Activated B cell treated with CpG ODN at 0.5 μM for 24 hours (primary cell): ENCODE measurements at places on chromosomes 12 and 14. TPM values are rescaled to one million over a fixed set of nuclear protein-coding genes. Genes with fewer than 3 reads are reported as not detected.
A peak's percentile ranks its signal among the peaks of the same experiment; 100 is the strongest.

DNA sequence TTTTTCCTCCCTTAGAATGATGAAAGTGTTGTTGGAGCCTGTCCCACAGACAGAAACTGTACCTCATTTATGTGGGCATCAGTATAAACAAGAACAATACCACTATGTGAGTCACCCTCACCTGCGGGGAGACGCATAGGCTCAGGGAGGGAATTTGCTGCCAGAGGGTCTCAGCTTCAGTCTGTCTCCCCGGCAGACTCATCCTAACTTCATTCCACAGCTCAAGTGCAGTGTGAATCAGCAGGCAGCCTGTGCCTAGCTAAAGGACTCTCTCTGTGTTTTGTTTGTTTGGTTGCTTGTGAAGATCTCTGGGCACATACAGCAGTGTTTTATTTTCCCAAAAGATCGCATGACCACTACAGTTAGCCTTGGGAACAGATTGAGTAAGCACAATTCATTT lies 98.9 kb downstream of the PRKCH start:
- no peaks in the 10 kb centered on the region for H3K27me3 ChIP-seq
- no peak overlapping the region for H3K4me3 ChIP-seq
- no peaks in the 10 kb centered on the region for H3K36me3 ChIP-seq
- no peak overlapping the region for H3K27ac ChIP-seq

Gene ALDH2
- total RNA-seq: 36.0 and 37.4 TPM in 2 replicates

Gene ZNF740
- 64.4 and 67.2 TPM in 2 replicates for total RNA-seq

Gene HECTD1
- 139 and 163 TPM in 2 replicates for total RNA-seq

DNA sequence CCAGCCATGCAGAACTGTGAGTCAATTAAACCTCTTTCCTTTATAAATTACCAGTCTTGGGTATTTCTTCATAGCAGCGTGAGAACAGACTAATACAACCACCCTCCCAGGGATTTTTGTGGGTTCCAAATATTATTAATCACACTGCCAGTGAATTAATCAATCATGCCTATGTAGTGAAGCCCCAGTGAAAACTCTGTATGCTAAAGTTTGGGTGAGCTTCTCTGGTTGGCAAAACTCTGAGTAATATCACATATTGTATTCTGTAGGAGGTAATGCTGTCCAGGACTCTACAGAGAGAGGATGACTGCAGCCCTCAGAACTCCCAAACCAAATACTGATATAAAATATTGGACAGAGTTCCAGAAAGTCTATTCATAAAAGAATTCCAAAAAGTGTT lies 216.9 kb downstream of the RPAP3 start:
- no peaks in the 10 kb centered on the region for H3K36me3 ChIP-seq
- no peaks in the 10 kb centered on the region for H3K4me1 ChIP-seq
- no peak overlapping the region for H3K4me3 ChIP-seq

Gene FZD10
- total RNA-seq: not detected in 2 replicates

Gene TCL1B
- total RNA-seq: 1.1 and 1.2 TPM in 2 replicates

GRCh38 chr14:96792591-96792990 lies 4.6 kb upstream of the VRK1 start:
- no peak for DNase-seq
- H3K4me1 ChIP-seq: peaks cover 3% of the 10 kb centered on the region
- no peak overlapping the region for H3K27ac ChIP-seq
- H3K4me3 ChIP-seq: no peak overlapping the region
- H3K36me3 ChIP-seq: no peaks in the 10 kb centered on the region

- DNase-seq: no peak
- no peak overlapping the region for H3K4me3 ChIP-seq
- no peak overlapping the region for H3K27ac ChIP-seq
- no peaks in the 10 kb centered on the region for H3K27me3 ChIP-seq
- no peaks in the 10 kb centered on the region for H3K4me1 ChIP-seq
Observed at GRCh38 chr12:61487728-61488127, 772.5 kb upstream of the USP15 start.

DNA sequence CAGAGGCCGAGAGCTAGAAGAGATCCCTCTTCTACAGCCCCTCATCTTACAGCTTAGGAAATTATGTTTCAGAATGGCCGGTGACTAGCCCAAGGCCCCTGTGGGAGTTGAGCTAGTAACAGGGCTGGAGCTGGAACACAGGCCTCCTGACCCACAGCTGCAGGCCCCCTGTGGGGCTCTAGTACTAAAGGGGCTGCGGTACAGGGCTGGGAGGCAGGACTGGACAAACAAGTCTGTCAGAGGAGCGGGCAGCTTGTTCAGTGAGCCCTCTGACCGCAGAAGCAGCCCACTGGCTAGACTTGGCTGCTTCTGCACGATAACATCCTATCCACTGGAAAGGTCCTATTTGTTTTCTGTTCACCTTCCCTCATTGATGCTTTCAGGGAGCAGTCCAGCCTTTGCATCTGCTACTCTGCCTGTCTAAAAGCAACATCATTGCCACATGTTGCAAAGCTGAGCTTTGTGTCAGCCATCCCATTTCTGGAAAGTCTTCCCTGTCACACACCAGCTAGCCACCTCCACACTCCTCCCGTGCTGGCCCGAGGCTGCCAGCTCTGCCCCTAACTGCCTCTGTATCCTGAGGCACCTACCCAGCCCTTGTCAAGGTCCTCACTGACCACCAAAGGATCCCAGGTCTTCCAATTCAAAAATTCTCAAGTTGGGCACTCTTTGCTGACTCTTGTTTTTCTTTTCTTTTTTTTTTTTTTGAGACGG lies 10.2 kb downstream of the PSMC1 start:
- no peak overlapping the region for H3K27ac ChIP-seq
- H3K4me1 ChIP-seq: no peaks in the 10 kb centered on the region
- no peak overlapping the region for H3K4me3 ChIP-seq
- no peaks in the 10 kb centered on the region for H3K27me3 ChIP-seq
- H3K36me3 ChIP-seq: peaks cover 91% of the 10 kb centered on the region

DNA sequence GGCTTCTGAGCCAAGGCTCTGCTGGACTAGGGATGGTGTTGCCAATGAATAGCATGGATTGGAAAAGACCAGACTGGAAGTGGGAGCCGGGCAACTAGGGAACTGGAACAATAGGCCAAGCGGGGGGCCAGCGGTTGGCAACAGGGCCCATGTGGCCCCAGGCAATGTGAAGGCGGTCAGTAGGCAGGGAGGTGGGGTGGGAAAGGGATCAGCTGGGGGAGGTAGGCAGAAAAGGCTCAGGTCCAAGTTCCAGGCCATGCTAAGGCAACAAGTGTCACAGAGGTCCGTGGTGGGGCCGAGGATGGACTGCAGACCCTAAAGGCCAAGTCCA lies 14.9 kb upstream of the MLXIP start:
- no peaks in the 10 kb centered on the region for H3K27me3 ChIP-seq
- H3K27ac ChIP-seq: peak overlapping the region; percentile 72
- DNase-seq: no peak
- H3K4me1 ChIP-seq: peaks cover 46% of the 10 kb centered on the region
- peaks cover 35% of the 10 kb centered on the region for H3K36me3 ChIP-seq

DNA sequence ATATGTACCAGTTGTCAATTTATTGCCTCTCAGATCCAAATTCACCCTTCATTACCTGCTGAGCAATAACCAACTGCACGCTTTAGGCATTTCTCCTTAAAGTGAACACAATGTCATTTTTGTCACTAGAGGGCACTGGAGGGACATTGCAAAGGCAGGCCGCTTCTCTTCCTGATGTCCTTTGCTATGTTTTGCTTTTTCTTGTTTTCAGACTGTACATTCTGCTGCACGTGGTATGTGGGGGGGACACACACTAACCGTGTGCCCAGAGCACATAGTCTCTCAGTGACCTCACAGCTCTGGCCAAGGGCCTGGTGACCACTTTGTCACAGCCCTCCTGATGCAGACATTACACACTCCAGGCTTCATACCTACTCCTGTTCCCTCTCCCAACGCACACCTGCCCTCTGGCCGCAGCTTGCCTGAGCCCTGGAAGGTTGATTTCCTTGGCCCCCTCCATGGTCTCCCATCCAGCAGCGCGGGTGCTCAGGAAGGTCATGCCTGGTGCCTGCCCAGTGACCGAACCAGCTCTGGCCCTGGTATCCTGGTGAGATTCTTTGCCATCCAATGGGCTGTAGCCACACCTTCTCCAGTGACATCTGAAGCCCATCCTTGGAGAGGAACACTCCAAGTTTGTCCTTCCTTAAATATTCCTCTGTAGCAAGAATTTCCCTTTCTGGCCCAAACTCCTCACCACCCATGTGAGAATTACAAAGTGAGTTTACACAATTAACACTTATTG lies 39.9 kb downstream of the MYO1H start:
- H3K36me3 ChIP-seq: no peaks in the 10 kb centered on the region
- no peak overlapping the region for H3K27ac ChIP-seq
- DNase-seq: no peak
- no peak overlapping the region for H3K4me3 ChIP-seq

Gene ACOT6
- total RNA-seq: not detected in 2 replicates

- H3K36me3 ChIP-seq: no peaks in the 10 kb centered on the region
- H3K4me3 ChIP-seq: no peak overlapping the region
- no peak for DNase-seq
Observed at GRCh38 chr14:56905282-56905681, 95.0 kb upstream of the OTX2 start.

- no peak for DNase-seq
- H3K27me3 ChIP-seq: no peaks in the 10 kb centered on the region
- H3K4me3 ChIP-seq: no peak overlapping the region
- H3K27ac ChIP-seq: no peak overlapping the region
Observed at GRCh38 chr12:69254862-69255261, 15.5 kb downstream of the CPSF6 start.

DNA sequence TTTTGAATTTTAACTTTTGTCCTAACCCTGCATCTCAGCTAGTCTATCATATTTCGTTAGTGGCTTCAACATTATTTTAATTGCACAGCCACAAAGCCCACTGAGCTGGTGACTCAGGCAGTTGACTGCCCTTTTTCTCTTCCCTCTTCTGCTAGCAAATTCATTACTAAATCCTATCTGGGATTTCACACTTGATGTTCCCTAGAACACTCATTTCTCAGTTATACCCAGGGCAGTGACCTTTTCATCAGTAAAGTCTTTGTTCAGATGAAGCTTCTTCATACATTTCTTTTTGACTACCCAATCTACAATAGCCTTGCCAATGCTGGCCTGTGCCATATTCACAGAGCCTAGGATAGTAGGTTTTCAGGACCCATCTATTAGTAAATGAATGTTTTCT lies 107.0 kb downstream of the ATXN7L3B start:
- no peaks in the 10 kb centered on the region for H3K27me3 ChIP-seq
- no peaks in the 10 kb centered on the region for H3K4me1 ChIP-seq
- H3K4me3 ChIP-seq: no peak overlapping the region
- DNase-seq: no peak

DNA sequence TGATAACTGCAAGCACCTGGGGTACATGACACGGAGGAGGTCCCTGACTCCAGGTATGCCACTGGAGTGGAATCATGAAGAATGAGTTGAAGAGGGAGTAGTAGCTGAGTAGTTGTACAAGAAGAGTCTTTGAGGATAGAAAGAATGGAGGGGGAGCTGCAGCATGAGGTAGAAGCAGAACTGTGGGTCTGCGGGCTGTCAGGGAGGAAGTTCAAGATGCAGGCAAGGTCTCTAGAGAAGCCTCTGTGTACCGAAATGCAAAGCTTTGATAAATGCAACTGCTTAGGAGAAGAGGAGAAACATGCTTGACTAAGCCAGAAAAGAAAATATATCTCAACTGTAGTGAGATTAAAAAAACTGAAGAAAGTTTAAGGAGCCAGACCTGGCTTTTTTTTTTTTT lies 91.5 kb downstream of the CPNE8 start:
- no peak overlapping the region for H3K4me3 ChIP-seq
- H3K36me3 ChIP-seq: no peaks in the 10 kb centered on the region
- no peak overlapping the region for H3K27ac ChIP-seq

Gene CABP1
- total RNA-seq: 0.27 TPM in 1 of 2 replicates, not detected in the other

DNA sequence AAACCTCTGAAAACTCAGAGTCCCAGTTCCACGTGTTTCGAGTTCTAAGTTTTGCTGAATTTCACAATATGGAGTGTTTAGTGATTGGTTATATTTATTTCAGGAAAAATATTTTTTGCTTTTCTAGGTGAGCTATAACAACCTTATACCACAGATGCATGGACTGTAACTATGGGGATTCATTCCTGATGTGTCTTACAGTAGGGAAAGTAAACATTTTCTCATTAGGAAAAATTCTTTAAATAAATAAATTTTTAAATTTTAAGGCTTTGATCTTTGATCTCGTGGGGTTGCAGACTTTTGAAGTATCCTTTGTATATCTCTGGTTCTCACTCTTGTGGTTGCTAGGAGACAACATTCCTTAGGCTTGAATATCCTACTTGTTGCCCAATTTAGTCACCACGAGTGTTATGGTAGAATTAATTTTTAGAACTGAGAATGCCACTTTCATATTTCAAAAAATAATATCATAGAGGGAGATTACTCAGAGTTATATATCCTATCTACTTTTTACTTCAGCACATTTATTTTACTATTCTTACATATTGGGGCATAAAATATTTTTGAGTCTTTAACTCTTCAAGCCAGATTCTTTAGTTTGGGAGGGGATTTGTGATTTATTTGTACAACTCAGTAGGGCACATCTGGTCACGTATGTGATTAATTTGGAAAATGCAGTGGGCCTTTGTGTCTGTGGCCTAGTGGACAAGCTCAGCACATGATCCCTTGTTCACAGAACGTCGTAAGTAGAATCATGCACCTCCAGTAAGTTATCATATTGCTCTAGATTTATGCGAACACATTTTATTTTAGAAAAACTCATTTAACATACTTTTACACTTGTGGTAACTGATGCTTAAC lies 224.0 kb downstream of the TTC6 start:
- no peak overlapping the region for H3K27ac ChIP-seq
- H3K4me3 ChIP-seq: no peak overlapping the region
- DNase-seq: no peak
- H3K4me1 ChIP-seq: no peaks in the 10 kb centered on the region
- no peaks in the 10 kb centered on the region for H3K36me3 ChIP-seq
- H3K27me3 ChIP-seq: no peaks in the 10 kb centered on the region
